Left cardiac atrium (tissue), 4 donors: ENCODE measurements at places on chromosomes 3 and 15.

DNA sequence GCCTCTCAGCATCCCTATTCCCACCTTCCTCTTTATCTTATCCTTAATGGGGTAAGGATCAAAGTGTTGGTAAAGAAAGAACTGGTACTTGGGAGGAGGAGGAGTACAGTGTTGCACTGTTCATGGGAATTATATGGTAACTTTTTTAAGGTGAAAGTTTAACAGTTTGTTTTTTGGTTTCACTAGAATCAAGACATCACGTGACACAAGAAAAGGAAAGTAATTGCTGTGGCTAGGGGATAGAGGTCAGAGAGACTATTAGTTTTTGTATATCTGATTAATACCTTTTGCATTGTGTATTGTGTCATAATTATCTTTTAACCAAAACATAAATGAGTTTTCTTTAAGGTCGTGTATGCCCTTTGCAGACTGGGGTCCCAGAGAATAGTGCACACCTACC is 23.5 kb upstream of the SLC24A5 start:
- no peak for DNase-seq

GRCh38 chr3:188776447-188776846 is 395.3 kb upstream of the TPRG1 start:
- DNase-seq, result no peak

DNA sequence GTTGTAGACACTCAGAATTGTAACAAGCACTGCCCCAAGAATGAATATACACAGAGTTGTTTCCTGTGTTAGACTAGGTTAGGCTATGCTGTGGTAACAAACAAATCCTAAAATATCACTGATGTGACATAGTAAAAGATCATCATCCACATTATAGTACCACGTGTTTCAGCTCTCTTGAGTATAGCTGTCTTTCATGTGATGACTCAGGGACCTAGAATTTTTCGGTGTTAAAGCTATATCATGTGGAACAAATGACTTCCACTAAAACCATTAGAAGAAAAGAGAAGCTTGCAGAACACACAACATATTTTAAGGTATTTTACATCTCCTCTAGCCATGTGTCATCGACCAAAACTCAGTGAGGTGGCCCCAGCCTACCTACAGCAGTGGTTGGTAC is 307.9 kb upstream of the RBMS3 start:
- DNase-seq, result no peak

GRCh38 chr3:105767776-105768175 is 101.0 kb downstream of the CBLB start:
- DNase-seq, result no peak

- no peak for DNase-seq
These were observed 39.1 kb downstream of the CFAP91 start for GRCh38 chr3:119741657-119742590.

- DNase-seq, result no peak
These were observed 84.7 kb downstream of the FGF12 start for GRCh38 chr3:192642651-192643050.

DNA sequence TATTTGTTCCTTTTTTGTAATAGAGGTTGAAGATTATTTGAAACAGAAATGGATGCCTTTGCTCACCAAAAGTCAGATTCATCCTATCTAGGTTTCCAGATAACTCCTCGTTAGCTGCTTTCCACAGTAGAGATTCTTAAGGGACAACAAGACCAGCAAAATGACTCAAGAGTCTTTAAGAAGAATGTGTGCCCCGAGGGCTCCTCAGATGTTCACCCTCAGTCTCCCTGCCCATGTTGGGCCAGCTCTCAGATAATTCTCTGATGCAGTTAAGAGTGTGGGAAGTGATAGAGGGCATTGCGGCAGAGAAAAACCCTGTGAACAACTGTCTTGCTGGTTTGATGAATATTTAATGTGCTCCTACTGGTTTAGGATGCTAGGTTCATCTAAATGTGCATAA is 251.1 kb downstream of the PTPRG start:
- no peak for DNase-seq

- no peak for DNase-seq
These were observed 995 bp downstream of the ADAMTS17 start for GRCh38 chr15:100340721-100341238.

- no peak for DNase-seq
These were observed 1.1 kb downstream of the RBSN start for GRCh38 chr3:15097891-15098290.

- no peak for DNase-seq
These were observed 86.0 kb upstream of the LPP start for GRCh38 chr3:188067932-188068331.

- no peak for DNase-seq
These were observed 1071.9 kb downstream of the IGSF11 start for GRCh38 chr3:117962750-117963149.

DNA sequence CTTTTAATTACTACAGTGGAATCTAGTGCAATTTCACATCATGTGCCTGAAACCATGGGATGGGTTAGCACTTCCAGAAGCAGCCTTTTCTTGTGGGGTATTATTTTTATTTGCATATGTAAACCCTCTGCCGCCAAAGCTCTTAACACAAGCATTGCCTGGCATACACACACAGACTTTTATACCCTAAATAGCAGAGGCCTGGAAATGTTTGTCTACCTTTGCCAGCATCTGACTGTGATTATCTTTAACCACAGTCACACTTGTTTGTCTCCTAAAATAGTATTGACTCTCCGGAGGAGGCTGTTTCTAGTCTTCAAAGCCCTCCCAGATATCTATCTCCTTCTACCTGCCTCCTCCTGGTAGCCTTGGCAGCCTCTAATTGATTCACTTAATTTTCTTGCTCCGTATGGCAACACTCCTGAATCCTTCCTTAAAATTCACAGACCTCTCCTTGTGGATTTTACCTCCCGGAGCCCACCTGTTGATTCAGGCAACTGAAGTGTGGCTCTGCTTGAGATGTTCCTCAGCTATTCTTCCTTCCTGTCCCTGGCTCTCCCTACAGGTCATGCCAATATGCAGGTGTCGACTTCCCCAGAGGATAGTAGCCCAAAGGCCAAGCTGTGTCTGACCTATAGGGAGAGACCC is 127.1 kb upstream of the UMPS start:
- no peak for DNase-seq

DNA sequence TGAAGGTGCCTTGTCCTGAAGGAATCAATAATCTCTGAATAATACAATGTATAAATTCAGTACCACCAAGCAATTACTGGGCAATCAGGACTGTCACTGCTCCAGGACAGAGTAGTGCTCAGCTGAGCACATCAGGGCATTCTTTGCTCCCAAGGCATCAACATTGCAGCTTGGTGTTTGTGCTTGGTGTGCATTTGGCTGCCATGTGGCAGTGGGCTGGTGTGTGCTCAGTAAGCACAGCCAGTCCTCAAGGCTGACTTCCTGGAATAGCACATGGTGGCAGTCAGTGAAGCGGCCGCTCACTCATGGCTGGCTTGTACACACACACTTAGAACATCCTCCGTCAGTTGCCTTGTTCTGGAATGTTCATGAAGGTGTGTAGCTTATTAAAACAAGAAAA is 217.0 kb downstream of the EPHB1 start:
- DNase-seq, result no peak

DNA sequence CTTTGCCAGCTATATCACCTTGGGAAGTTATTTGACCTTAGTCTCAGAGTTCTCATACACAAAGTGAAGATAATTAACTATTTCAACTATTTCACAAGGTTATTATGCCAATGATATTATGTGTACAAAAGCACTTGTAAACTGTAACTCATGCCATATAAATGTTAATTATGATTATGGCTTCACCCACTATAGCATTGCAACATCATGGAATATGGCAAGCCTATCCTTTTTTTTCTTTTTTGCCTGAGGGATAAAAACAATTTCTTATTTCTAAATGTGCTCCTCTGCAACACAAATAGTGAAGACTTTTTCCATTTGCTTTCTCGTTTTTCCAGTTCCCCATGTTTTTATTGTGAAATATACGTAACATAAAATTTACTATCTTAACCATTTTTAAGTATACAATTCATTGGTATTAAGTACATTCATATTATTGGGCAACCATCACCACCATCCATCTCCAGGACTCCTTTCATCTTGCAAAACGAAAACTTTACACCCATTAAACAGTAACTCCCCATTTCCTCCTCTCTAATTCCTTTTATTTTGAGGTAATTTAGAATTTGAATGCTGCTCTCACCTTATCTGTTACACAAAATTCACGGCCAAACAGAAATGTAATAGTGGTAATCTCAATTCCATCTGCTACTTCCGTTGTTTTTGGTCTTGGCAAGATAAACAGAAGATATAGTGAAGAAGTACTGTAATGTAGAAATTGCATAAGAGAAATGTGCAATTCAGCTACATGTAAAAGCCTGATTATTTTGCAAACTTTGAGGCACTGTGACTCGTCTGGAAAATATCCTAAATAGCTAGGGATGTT is 46.3 kb downstream of the NANOGP8 start:
- no peak for DNase-seq

DNA sequence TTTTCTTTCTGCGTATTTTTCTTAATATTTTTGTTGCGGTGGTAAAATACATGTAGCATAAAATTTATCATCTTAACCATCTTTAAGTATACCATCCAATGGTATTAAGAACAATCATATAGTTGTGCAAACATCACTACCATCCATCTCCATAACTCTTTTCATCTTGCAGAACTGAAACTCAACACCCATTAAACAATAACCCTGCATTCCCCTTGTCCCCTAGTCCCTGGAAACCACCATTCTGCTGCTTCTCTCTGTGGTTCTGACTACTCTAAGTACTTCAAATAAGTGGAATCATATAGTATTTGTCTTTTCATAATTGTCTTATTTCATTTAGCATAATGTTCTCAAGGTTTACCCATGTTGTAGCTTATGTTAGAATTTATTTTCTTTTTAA is 67.3 kb upstream of the EOMES start:
- no peak for DNase-seq

DNA sequence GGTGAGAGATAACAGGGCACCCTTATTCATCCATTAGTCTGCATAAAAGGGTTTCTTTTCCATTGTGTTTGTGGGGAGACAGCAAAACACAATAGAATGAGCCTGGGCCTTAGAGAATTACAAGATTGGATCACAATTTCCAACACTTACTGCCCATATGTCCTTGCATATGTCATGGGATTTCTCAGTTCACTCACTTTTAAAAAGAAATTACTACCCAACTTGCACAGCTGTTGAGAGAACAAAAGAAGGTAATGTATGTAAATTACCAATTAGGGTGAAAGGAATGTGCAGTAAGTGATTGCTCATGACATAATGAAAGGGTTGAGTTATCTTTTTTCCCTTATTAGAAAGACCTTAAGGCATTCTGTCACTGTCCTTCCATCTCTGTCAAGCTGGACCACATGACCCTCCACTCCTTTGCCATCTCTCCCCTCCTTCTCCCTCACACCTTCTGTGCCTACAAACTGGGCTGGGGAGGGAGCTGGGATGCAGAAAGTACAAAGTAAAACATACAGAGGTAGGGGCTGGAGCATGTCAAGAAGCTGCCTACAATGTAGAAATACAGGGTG is 244.2 kb downstream of the ZMAT3 start:
- DNase-seq, result no peak

DNA sequence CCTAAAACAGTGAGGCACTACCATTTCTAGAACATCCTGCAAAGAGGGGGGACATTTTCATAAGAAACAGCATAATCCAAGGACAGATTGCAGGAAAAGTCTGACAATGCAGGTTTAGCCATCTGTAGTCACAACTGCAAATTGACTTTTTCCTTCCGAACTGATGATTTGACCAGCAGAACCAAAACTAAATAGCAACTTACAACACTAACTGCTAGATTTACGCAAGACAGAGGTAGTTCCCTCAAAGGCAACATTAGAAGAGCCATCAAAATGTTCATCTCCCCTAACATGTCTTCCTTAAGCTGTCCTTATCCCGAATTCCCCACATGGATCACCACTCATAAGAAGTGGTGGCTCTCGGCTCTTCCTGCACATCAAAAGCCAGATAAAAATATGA is 129.6 kb downstream of the GADL1 start:
- no peak for DNase-seq

DNA sequence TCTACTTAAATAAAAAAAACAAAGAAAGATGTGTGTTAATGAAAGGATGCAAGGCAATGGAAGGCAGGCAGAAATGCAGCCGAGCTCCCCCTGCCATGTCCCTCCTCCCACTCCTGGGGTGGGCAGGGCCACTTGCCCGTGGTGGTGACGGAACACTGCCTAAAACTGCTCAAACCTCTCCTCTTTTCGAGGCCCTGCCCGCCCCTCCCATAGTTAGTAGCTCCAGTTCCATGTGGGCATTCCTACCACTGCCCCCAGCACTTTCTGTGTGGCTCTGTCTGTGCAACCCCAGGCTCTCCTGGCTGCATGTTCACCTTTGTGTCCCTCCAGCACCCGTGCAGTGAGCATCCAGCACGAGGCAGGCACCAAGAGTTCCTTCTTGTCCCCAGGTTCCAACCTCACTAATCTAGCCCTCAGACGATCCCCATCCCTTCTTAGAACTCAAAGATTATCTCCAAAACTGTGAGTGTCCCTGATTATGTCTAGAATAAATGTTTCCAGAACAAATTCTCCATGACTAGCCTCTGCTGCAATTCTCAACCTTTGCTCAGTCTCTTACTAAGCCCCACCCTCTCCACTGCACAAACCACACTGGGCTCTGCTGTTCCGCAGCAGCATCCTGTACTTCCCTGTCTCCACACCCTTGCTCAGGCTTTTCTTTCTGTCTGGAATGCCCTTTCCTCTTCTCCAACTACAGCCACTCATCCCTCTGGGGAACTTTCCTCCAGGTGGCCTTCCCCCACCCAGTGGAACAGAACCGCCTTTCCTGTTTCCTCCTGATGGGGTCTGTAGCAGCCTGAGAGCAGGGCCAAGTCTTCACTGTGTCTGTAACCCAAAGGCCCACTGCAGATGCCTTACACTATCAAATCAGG is 32.6 kb upstream of the SPTBN5 start:
- no peak for DNase-seq
